ENCODE measurements at places on chromosomes 3 and 15. TPM values are rescaled to one million over a fixed set of nuclear protein-coding genes. Genes with fewer than 3 reads are reported as not detected.
A peak's percentile ranks its signal among the peaks of the same experiment; 100 is the strongest.

The INKA1 gene
- 15.0 TPM for total RNA-seq

DNA sequence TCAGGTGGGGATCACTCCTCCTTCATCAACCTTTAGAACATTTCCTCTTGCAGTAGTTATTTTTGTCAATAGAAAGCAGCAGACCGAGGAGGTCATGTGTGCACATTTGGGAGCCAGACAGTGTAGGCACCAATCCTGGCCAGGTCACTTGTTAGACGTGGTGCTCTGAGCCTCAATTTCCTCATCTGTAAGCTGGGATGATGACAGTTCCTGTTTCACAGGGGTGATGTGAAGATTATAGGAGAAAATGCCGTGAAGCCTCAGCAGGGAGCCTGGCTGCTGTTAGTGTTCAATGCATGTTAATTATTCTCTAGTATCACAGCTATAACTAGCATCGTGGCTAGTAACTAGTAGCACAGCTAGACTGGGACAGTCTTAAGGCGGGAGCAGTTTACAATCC lies 64.7 kb downstream of the ATP2B2 start:
- DNase-seq = no peak

- DNase-seq = no peak
These were observed 82.1 kb downstream of the PCSK6 start for GRCh38 chr15:101407439-101407838.

GRCh38 chr3:116877968-116878367 lies 168.4 kb downstream of the TUSC7 start:
- DNase-seq = no peak

GRCh38 chr3:101972430-101973162 lies 123.3 kb downstream of the NFKBIZ start:
- DNase-seq = peak; percentile 65

The TMEM89 gene
- total RNA-seq = 0.72 TPM

- DNase-seq = no peak
These were observed 133.5 kb downstream of the WNT7A start for GRCh38 chr3:13746385-13746784.

GRCh38 chr3:172530566-172530965 lies 7.3 kb upstream of the TNFSF10 start:
- no peak for DNase-seq

The SPINK8 gene
- total RNA-seq = not detected

The ARPP21 gene
- total RNA-seq = not detected

GRCh38 chr15:45703670-45704328 lies 69.0 kb downstream of the SQOR start:
- DNase-seq = no peak

DNA sequence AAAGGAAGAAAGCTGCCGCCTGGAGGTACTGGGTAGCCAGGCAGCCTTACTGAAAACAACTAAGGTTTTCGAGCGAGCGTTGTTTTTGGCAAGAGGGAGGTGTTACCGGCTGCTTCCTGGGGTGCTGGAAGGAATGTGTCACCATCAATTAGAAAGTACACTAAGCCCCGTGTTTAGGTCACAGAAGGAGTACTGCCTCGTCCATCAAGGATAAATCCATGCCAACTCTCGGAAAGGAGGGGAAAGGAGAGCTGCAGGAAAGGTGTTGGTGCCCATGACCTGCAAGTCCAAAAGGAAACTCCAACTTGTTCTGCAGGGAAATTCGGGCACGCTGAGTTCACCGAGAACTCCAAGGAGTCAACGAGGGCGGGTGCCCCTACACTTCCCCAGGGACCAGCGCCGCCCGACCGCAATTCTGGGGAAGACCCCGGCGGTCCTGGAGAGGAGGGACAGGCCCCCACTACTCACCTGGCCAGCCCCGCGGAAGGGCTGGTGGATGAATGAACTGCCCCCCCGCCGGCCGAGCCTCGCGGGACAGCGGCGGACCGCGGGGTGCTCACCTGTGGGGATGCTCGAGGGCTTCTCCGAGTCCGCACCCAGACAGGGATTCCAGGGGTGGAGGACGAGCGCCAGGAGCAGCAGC lies 542 bp downstream of the PLOD2 start:
- peak; percentile 83 for DNase-seq

- no peak for DNase-seq
These were observed 104.1 kb downstream of the GSK3B start for GRCh38 chr3:119989981-119990655.

DNA sequence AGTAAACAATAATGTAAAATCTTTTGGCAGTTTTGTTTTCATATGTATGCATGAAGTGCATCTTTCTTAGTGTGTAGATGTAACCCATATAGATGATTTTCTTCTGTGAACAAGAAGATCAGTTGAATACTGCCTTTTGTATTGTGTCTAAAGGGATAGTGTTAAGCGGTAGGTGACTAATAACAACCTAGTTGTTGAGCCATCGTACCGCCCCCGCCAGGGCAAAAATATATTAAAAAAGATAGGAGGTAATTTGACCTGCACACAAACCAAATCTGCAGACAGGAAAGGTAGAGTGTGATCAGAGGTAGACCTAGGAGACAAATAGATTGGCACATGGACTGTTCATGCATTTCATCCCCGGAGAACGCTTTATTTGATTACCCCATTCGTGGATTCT lies 3.3 kb upstream of the GMNC start:
- DNase-seq = no peak

DNA sequence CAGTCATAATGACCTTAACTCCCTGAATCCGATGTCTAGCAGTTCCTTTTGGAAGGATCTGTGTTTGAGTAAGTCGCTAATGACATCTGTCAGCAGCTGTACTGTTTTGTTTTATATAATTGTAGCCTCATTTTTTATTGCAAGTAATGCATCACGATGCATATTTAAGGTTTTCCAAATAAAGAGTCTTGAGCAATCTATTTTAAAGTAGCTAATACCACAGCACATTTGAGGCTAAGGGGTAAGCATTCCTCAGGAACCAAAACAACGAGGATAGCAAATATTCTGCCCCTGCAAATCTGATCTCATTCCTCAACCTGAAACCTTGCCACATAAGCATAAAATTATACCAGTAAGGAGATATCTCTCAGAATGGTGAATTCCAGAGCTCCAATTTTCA lies 98.7 kb downstream of the TBC1D5 start:
- no peak for DNase-seq

DNA sequence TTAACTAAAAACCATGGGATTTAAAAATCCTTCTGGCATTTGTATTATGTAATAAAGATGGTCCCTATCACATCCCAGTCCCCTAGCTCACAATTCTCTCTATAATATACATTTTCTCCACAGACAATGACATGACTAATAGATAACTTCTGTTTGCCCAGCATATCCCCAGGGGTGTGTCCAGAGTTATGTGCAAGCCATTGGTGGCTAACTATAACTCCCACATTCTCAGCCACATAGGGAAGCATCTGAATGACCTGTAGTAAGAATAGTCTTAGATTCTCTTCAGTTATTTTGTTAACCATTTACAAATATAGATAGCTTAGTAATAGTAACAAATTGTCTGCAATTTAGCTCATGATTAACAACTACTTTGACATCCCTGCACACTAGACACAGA lies 52.2 kb upstream of the RBSN start:
- DNase-seq = no peak

The SLC6A11 gene
- total RNA-seq = 2.5 TPM

DNA sequence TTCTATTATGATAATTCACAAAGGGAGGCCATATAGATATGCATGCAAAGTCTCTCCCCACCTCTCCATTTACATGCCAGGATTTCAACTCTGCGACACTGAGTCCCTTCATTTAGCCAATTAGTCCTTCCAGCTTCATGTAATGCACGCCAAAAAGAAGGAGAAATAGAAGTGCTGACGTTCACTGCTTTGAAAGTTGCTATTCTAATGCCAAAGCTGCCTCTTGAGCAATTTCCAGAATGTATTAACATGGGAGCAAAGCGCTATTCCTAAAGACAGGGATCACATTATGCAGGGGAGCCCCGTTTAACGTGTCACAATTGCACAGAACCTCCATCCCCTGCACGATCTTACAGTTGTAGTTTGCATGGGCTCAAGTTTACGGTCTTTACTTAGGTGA lies 130.5 kb downstream of the TIGIT start:
- DNase-seq = no peak

The IGSF11 gene
- not detected for total RNA-seq

The CHRNA7 gene
- 0.50 TPM for total RNA-seq

- DNase-seq = peak; percentile 81
These were observed 50.6 kb downstream of the SLC6A6 start for GRCh38 chr3:14452740-14453710.

DNA sequence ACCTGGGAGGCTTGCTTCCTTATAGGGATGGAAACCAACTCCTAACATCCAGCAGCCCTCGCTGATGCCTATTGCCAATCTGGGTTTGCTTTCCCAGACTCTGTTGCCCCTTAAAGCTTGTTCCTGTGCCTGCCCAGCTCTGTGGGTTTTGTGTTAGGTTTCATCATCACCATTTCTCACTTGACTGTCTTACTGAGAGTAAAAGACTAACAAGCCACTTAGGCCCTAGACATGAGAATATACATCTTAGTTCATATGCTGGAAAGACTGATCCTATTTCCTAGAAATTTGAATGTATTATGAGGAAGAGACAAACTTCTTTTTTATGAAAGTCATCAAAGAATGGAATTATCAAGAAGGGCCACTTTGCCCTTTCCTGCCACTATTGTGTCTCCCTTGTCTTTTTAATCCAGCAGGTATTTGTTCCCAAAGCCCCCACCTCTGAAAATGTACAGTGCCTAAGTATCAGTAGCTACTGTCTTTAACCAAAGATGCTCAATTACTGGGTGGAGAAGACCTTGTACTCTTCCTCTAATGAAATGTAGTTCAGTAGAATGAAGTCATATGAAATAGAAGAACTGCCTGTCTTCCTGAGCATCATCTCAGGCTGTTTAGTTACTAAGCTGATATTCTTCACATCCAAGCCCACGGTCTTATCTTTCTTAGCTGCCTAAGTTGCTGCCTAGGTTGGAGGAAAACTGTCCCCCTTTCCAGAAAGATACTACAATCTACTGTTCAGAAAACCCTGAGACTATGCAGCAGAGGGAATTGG lies 59.8 kb upstream of the ZPLD1 start:
- no peak for DNase-seq

- DNase-seq = no peak
These were observed 296.1 kb upstream of the TGFBR2 start for GRCh38 chr3:30309961-30310954.

- DNase-seq = no peak
These were observed 107.4 kb downstream of the TBL1XR1 start for GRCh38 chr3:177089901-177090300.

GRCh38 chr15:101625980-101626379 lies 26.2 kb downstream of the TM2D3 start:
- no peak for DNase-seq

DNA sequence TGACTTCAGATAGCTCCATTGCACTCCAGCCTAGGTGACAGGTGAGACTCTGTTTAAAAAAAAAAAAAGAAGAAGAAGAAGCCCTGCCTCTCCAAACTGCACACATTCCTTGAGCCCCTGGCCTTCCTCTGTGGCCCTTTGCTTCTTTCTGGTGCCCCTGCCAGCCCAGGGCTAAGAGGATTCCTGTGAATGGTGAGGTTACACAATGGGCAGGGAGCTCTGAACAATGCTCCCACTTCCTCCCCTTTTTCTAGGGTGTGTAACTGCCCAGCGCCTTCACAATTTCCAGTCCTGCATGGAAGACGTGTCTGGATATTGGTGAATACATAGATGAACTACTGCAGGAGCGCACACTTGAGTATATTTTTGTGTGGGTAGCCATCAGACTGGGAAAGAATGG lies 3.6 kb upstream of the AMOTL2 start:
- DNase-seq = no peak

The RTP3 gene
- total RNA-seq = not detected

DNA sequence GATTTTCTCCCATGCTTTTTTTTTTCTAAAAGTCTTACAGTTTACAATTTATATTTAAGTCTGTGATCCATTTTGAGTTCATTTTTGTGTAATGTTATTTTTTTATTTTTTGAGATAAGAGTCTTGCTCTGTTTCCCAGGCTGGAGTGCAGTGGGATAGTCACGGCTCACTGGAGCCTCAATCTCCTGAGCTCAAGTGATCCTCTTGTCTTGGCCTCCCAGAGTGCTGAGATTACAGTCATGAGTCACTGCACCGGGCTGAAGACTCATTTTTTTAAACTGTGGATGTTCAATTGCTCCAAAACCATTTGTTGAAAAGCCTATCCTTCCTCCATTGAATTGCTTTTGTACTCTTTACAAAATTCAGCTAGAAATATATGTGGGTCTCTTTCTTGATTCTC lies 19.5 kb downstream of the LNP1 start:
- DNase-seq = no peak

DNA sequence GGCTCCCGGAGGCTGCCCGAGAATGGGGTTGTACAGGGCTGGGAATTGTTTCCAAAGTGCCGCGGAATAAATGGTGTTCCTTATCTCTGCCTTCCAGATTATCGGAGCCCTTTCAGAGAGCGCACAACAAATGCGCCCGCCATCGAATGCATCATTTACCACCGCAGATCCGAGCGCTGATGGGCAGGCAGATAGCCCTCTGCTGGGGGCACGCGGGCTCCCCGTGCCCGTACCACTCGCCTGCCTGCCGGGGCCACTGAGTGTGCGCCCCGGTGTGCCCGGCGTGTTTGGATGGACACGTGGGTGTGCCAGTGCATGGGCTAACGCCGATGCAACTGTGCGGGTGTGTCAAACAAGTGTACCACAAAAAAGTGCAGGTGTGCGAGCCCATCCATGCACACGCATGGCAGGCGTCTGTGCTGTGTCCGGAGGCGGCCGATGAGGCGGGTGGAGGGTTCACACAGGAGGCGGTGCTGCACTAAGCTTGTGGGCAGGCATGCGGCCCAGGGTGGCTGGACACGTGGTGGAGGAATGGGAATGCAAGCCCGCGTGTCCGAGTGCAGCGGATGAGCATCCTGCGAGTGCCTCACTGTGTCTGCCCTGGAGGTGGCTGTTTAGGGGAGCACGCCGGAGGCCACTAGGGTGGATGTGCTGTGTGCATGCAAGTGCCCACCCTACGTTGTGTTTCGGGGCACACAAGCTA lies 3.8 kb upstream of the GATA2 start:
- peak; percentile 16 for DNase-seq

DNA sequence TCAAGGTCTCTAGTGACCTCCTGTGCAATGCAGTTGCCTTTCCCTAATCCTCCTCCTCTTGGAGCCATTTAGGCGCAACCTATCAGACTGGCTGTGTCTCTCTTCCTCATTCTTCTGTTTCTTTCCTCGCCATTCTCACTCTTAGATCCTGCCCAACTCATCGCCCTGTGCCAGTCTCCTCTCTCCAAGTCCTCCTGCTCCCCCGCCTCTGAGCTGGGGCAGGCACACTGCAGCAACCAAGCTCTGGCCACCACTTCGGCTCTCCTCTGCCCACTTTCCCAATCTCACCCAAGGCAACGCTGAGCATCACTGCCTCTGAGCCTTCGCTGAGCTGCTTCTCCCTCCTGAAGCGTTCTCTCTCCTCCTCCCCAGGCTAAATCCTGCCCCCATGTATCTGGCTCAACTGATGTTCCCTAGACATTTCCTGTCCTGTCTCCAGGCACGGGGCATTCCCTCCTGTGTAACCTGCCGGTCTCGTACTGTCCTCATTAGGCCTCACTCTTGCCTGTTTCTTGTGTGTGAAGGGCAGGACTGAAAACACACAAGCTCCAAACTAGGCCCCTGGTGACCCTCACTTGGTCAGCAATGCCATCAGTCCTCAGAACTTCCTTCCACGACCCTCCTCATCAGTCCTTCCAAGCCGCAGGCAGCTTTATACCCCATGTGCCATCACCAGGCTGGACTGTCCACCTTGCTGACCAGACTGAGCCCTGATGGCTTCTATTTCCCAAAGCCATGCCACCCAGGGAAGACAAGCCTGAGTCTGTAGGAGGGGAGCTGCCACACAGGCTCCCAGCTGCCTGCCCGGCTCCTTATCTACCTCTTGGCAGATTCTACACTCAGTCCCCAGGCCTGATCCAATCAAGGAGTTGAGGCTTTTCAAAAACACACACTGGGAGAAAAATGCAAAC lies 85.6 kb downstream of the SEC22A start:
- DNase-seq = no peak

The EDC3 gene
- 37.9 TPM for total RNA-seq

The NMB gene
- 1.0 TPM for total RNA-seq

Measured in mammary epithelial cell (primary cell).